ENCODE measurements at places on chromosomes 7 and 10. TPM values are rescaled to one million over a fixed set of nuclear protein-coding genes. Genes with fewer than 3 reads are reported as not detected.

Gene SLC29A4
- total RNA-seq: 2.2 TPM

DNA sequence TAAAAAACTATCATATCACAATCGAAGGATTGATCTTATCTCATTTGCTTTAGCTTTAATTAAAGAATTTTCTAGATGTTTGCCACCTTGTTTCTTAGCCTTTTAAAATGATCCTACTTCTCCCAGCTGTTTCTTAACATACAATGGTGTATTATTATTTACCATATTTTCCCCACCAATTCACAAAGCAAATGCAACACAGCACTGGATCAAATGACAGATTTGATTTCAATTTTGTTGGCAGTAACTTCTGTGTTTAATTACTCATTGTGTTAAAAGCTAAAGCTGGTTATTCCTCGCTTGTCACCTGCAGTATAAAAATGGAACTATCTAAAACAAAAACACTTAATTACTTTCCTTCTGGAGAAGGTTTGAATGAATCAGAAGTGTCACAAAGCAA is 19.6 kb downstream of the SVIL start:
- no peak for DNase-seq

GRCh38 chr10:84114088-84114667 is 25.1 kb upstream of the GHITM start:
- no peak for DNase-seq

Gene HECW1
- 1.7 TPM for total RNA-seq

Gene PLXDC2
- 12.6 TPM for total RNA-seq

All from fibroblast of villous mesenchyme (primary cell).